Stimulated activated CD8-positive, alpha-beta memory T cell treated with anti-CD3 and anti-CD28 coated beads, Interleukin-15, amount 100 ng/mL, for 48 hours (primary cell): ENCODE measurements at places on chromosomes 1 and 21.

GRCh38 chr1:7616953-7617352 is 154.1 kb upstream of the VAMP3 start:
- no peak for DNase-seq

DNA sequence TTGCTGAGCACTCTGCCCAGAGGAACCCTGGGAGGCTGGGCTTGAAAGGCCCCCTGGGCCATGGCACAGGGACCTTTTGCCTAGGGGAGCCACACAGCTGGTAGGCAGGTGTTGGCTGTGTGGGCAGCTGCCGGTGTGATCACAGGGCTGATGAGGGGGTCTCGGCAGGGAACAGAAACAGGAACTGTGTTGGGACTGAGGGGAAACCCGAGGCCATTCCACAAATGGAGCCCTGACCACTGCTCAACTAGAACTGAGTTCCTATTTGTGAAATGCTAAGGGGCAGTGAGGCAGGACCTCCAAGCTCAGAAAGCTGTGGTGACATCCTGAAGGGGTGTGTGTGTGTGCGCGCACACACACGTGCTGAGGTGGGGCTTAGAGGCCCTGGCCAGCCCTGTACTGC is 6.4 kb upstream of the THEM5 start:
- no peak for DNase-seq

DNA sequence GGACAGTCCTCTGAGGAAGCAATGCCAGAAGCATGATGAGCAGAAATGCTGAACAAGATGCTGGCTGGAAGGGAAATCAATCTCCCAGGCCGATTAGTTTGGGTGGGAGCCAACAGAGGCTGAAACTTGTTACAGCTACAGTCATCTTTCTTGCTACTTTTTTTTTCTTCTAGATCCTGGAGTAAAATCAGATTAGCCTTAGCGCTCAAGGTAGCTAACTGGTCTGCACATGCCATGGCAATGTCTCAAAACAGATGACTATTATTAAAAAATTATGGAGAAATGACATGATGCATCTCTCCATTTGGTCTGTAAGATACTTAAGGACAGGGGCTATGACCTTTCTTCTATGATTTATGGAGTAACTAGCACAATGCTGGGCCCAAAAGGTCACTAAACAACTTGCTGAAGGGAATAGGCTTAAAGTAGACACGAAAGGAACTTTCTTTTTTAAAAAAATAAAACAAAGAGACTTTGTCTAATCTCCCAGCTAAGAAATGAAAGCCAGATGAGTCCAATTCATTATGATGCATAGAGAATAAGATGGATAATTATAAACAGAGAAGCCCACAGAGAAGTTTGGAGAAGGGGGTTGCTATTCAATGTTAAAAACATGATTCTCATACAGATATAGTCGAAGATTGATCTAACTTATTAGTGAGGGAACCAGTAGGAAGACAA is 42.5 kb downstream of the UTP25 start:
- no peak for DNase-seq

DNA sequence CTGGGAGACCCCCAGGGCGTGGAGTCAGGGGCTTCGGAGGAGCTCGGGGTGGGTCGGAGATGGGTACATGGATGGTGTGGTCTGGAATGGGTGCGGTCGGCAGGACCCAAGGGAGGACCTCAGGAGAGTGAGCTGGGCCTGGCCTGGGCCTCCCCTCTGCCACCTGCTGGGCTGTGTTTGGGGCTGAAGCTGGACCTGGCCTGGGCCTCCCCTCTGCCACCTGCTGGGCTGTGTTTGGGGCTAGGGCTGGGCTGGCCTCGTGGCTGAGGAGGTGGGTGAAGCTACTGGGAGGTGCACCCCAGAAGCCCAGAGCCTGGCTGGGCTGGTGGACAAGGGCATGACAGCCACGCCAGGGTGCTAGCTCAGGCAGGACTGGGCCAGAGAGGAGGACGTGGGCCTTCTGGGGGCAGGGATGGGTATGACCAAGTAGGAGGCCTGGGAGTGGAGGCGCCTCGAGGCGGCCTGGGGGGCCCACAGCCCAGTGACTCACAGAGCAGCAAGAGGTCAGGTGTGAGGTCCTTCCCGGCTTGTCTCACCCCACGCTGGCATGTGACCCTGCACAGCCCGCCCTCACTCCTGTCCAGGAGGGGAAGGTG is 14.5 kb downstream of the SAMD11 start:
- no peak for DNase-seq

DNA sequence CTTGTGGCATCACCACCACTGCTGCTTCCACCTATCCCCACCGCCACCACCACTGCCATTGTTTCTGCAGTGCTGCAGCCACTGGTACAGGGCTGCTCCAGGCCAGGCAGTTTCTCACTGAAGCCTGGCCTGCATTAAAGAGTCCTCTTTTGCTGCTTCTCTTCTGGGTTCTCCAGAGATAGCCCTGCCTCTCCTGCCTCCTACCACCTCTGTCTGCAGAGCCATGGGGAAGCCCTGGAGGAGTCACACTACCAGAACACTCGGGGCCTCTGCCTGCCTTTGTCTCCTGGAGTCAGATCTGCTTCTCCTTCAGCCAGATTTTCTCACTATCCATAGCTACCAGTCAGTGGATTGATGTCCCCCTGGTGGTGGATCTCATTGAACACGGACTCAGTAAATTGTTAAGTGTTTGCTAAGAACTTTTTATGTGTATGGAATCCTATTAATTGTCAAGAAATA is 37.7 kb upstream of the DDAH1 start:
- DNase-seq = no peak

GRCh38 chr1:220893701-220894024 is 14.4 kb downstream of the HLX start:
- DNase-seq = no peak

GRCh38 chr1:30726236-30726635 is 2.9 kb upstream of the MATN1 start:
- no peak for DNase-seq

DNA sequence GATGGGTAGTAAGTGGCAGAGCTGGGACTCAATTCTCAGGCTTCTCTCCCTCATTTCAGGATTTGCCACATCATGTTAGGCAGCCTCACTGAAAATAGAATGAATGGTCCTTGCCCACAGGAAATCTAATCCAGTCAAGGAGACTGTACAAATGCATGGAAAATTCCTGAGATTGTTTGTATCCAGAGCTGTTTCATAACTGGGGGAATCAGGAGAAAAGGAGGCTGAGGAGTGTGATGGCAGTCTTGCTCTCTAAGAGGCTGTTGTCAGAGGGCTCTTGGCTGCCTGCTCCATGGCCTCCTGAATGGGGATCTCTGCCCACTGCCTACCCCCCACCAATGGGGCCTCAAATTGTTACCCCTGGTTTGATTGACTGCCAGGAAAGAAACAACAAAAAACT is 141.9 kb upstream of the TNR start:
- DNase-seq = no peak

DNA sequence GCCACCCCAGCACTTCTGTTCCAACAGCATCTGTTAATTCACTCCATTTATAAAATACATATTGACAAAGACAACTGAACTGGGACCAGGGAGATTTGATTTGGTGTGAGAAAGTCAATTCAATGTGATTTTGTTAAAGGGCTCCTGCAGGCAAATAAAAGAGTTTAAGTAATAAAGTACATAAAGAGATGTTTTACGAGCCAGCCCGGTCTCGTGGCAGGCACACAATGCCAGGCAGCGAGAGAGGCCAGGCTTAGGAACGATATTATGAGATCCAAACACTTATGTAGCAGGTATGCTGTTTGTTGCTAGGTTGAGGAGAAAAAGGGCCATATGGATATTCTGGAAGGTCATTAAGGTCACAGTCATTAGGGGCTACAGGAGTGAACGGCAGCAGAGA is 227.1 kb downstream of the KCTD3 start:
- DNase-seq = no peak

GRCh38 chr1:2224631-2225428 is 3.3 kb upstream of the SKI start:
- no peak for DNase-seq

DNA sequence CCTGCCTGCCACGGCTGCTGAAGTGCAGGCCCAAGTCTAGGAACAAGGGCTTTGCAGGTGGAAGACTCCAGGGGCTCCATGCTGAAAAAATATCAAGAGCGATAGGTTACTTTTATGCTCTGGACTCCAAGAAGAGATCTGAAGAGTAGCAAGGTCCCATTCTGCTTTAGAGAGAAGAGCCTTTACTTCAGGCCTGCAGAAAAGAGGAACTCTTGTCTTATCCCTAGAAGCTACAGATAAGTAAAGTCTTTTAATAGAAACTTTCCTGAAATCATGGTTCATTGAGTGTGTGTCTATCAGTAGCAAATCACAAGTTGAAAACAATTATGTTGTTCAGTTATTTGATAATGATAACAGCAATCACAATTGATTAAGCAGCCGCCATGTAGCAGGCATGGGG is 113.3 kb downstream of the TNR start:
- no peak for DNase-seq

GRCh38 chr1:185759061-185759460 is 24.9 kb downstream of the HMCN1 start:
- DNase-seq = no peak
